ENCODE measurements at places on chromosomes 4 and X. TPM values are rescaled to one million over a fixed set of nuclear protein-coding genes. Genes with fewer than 3 reads are reported as not detected.

The SULT1B1 gene
- total RNA-seq = 1.7 TPM

The GNRHR gene
- not detected for total RNA-seq

The ABRAXAS1 gene
- 11.5 TPM for total RNA-seq

The SORCS2 gene
- 5.4 TPM for total RNA-seq

The ATOH1 gene
- total RNA-seq = not detected

The LGI2 gene
- total RNA-seq = 0.98 TPM

The PLS3 gene
- total RNA-seq = 382 TPM

The CLDN34 gene
- not detected for total RNA-seq

The COL4A6 gene
- total RNA-seq = 10.3 TPM

The MAGEB6 gene
- not detected for total RNA-seq

The SLC6A14 gene
- 10.1 TPM for total RNA-seq

The ENPP6 gene
- 0.98 TPM for total RNA-seq

The TMPRSS11F gene
- 13.8 TPM for total RNA-seq

The IL1RAPL1 gene
- total RNA-seq = not detected

The BST1 gene
- total RNA-seq = 5.2 TPM

The GC gene
- total RNA-seq = not detected

The P2RY8 gene
- 0.74 TPM for total RNA-seq

The EMCN gene
- total RNA-seq = 20.1 TPM

The CFAP47 gene
- not detected for total RNA-seq

The DDX60 gene
- total RNA-seq = 7.4 TPM

The TLR10 gene
- not detected for total RNA-seq

The BCLAF3 gene
- 11.8 TPM for total RNA-seq

The MAGEA2 gene
- not detected for total RNA-seq

The FHDC1 gene
- 6.4 TPM for total RNA-seq

The SMAD1 gene
- total RNA-seq = 31.7 TPM

The GPR50 gene
- not detected for total RNA-seq

The MEPE gene
- total RNA-seq = not detected

The SPANXN3 gene
- not detected for total RNA-seq

The PABPC5 gene
- total RNA-seq = 0.98 TPM

The ZMAT1 gene
- total RNA-seq = 8.3 TPM

The ANKRD50 gene
- 20.6 TPM for total RNA-seq

The ATP2B3 gene
- 0.25 TPM for total RNA-seq

The LRAT gene
- not detected for total RNA-seq

The GAGE12J gene
- not detected for total RNA-seq

The S100P gene
- total RNA-seq = 18.2 TPM

The AKAP14 gene
- not detected for total RNA-seq

The FAM53A gene
- total RNA-seq = 13.8 TPM

The EVC2 gene
- total RNA-seq = 23.8 TPM

The IL2RG gene
- 4.2 TPM for total RNA-seq

The MFAP3L gene
- 2.2 TPM for total RNA-seq

The GUCY2F gene
- total RNA-seq = not detected

The NSUN7 gene
- total RNA-seq = 5.6 TPM

The CTAG2 gene
- not detected for total RNA-seq

The TCEAL9 gene
- 52.8 TPM for total RNA-seq

The ZNF185 gene
- total RNA-seq = 98.2 TPM

The NAAA gene
- total RNA-seq = 110 TPM

The DGKK gene
- total RNA-seq = 0.49 TPM

The ARHGAP4 gene
- 36.6 TPM for total RNA-seq

The LPAR4 gene
- not detected for total RNA-seq

The AMTN gene
- total RNA-seq = not detected

The CLIC2 gene
- total RNA-seq = 15.5 TPM

The CD38 gene
- total RNA-seq = 1.2 TPM

The SFRP2 gene
- total RNA-seq = 49.8 TPM

The SPP1 gene
- total RNA-seq = 11.8 TPM

The SPATA18 gene
- 15.2 TPM for total RNA-seq

The WAS gene
- 4.4 TPM for total RNA-seq

The GPR82 gene
- total RNA-seq = not detected
